Hepatocyte (in vitro differentiated cells): ENCODE measurements at places on chromosomes 3 and 15. TPM values are rescaled to one million over a fixed set of nuclear protein-coding genes. Genes with fewer than 3 reads are reported as not detected.
A peak's percentile ranks its signal among the peaks of the same experiment; 100 is the strongest.

DNA sequence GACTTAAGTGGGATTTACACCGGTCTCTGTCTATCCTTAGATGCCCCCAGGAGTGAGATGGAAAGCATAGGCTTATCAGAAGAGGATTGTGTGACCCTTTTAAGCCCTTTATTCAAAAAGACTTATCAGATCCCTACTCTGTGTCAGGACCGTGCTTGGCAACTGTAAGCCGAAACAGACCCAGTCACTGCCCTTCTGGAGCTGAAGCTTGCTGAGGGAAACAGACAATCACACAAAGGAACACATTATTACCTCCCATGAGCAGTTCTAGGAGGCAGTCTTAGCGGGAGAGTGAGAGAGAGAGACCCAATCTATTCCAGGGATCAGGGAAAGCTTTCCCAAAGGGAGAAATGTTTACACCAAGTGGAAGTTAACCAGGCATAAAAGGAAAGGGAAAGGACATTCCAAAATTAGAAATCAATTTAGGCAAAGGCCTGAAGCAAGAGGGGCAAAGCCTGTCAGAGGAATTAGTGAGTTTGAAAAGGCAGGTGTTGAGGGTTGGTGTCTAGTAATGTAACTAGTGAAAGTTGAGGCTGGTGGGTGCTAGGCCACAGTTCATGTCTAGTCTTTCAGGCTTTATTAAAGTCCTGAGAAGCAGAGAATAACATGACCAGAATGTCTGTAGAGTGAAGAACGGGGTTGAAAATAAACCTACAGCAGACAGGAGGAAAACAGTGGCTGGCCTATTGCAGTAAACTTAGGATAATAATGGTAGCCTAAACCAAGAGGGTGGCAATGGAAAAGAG lies 86.7 kb downstream of the THBS1 start:
- DNase-seq = no peak

GRCh38 chr3:115211810-115212492 lies 64.9 kb upstream of the ZBTB20 start:
- DNase-seq = no peak

DNA sequence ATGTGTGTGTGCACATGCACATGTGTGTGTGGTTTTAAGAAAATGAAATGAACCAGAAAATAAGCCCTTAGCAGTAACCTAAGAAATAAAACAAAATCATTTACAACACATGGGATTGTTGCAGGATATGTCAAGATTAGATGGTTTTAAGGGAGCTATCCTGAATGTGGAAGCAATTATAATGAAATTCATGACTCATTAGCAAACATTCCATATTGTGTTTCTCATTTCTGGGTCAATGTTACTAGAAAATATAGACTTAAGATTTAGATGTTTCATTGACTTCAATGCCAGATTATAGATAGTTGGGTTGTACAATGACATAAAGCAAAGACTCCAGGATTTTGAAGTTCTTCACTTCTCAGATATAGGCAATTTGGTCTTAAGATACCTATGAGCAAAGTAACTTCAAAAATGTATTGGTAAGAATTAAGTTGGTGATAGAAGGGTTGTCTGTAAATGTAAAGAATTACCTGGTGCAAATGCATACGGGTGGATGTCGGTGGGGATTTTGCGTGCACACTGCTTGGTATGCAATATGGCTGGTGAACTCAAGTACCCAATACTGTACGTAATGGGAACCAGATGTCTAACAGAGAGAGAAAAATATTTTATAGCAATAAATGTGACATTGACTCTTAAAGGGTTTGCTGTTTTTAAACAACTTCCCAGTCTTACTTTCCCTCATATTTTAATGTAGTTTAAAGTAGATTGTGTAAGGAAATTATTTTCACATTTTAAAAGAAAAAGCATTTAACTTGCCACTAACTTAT lies 53.9 kb upstream of the NR2F2 start:
- DNase-seq = no peak

DNA sequence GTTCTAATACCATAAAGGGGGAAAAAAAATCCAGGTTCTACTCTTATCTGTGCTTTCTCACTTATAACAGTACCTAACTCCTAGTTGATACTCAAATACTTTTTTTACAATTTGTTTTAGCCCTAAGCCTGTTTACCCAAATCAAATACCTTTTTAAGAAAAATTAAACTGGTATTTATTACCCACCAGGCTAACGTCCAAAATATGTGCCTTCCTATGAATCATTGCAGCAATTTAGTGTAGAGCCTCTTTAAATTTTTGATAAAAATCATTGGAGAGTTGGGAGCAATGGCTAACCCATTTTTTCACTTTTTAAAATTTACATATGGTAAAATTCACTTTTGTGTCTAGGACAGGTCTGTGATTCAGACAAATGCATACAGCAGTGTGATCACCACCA lies 27.9 kb downstream of the FILIP1L start:
- DNase-seq = no peak

GRCh38 chr15:75532413-75533250 lies 46.5 kb downstream of the PTPN9 start:
- peak; percentile 52 for DNase-seq

- DNase-seq = no peak
Observed at GRCh38 chr3:34882764-34883163, 756.6 kb upstream of the ARPP21 start.

SLC35G2 gene
- polyA plus RNA-seq = 1.6 and 3.6 TPM in 2 replicates

GOLGA6B gene
- polyA plus RNA-seq = not detected in 2 replicates

HES1 gene
- 131 and 142 TPM in 2 replicates for polyA plus RNA-seq

CNBP gene
- 308 and 316 TPM in 2 replicates for polyA plus RNA-seq

TMEM266 gene
- polyA plus RNA-seq = 0.39 and 0.77 TPM in 2 replicates
